ENCODE measurements at places on chromosomes 1 and 21.

DNA sequence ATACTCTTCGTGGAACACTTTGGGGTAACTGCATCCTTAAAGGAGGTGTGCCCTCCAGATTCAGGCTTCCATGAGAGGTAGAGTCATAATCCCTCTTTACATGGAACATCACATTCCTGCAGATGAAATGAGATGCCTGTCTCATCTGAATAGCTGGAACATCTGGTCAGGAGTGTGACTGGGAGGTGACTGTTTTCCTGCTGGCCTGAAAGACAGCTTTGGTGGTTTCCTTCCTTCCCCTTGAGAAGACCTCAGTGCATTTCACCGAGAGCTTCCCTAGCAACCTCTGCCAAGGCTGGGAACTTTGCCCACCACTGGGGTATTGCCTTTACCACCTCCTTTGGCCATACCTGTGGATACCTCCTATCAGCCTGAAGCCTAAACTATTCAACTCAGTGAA, 46.7 kb upstream of the GUCA2A start:
- no peak for DNase-seq

GRCh38 chr1:6325482-6325881, 64.6 kb upstream of the GPR153 start:
- no peak for DNase-seq

DNA sequence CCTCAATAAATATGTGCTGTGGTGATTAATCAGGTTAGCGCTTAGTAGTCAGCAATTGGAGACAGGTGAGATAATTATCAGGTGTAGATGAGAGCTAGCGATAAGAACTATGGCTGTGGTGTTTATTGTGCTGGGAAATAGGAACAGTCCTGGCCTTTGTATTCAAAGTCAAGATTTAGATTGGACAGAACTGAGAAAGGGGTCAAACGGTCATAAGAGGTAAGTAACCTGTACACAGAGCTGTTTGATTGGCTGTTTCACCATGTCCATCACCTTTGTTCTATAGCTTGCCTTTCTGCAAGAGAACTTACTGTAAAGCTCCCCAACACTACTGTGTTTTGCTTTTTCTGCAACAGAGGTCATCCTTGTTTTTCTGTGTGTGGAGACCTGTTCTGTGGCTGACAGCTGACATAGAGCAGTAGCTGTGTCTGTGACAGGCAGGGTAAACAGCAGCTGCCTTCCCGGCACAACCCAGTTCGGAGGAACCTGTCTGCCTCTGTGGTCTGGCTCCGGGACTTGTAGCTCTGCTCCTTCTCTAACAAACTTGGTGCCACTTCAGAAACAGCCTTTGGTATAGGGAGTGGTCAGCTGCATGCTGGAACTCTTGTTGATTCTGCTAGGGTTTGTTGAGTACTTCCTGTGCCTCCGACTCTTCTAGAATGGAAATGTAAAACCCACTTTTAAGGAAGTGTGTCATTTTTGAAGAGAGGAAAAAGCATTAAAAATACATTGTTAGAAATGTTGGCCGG, 21.1 kb upstream of the CDC42 start:
- DNase-seq = peak; percentile 29

GRCh38 chr1:204308023-204308628, 51.6 kb downstream of the PLEKHA6 start:
- no peak for DNase-seq

- DNase-seq = no peak
These were observed 1.0 kb upstream of the GALNT2 start for GRCh38 chr1:230066031-230066430.

- DNase-seq = no peak
These were observed 33.3 kb downstream of the ALG14 start for GRCh38 chr1:95039360-95040031.

DNA sequence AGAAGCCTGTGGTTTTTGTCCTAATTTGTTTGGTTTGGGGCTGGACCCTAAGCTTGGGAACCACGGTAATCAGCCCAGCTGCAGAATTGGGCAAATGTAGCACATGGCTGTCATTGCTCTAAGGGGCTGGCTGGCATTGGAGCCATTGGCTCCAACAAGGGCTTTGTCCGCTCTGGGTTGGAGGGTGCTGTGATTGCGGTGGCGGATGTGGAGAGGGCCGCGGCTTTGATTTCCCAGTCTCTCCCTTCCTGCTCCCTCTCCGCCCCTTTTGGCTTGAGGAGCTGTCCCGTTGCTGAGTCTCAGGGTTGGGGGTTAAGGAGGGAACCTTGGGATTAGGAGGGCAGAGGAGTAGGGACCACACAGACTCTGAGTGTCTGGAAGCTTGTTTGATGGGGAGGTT, 91.7 kb upstream of the CD34 start:
- DNase-seq = no peak

Data from inflammatory macrophage treated with lipopolysaccharide for 4 hours (primary cell).